Left renal pelvis (tissue), 4 donors: ENCODE measurements at places on chromosomes 6 and 20.

GRCh38 chr6:168507297-168507696, 66.3 kb downstream of the SMOC2 start:
- no peak for DNase-seq

- no peak for DNase-seq
These were observed 80.2 kb downstream of the ANKEF1 start for GRCh38 chr20:10115021-10115420.

GRCh38 chr6:3859878-3860552, 10.8 kb downstream of the FAM50B start:
- DNase-seq: no peak

DNA sequence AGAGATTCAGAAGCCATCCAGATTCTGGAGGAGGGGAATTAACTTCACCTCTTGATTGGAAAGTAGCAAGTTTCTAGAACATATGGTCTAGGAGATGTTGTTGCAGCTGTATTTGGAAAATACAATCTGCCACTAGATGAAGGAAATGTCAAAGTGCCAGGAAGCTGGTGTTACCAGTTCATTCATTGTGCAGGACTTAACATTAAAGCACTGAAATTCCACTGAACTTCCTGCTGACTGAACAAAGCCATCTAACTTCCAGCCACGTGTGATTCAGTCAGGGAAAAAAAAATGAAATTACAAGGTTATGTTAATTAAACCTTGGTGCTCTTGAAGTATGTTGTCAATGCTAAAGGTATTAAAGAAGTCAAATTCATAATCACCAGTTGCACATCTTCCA, 321.5 kb upstream of the SASH1 start:
- DNase-seq: no peak

DNA sequence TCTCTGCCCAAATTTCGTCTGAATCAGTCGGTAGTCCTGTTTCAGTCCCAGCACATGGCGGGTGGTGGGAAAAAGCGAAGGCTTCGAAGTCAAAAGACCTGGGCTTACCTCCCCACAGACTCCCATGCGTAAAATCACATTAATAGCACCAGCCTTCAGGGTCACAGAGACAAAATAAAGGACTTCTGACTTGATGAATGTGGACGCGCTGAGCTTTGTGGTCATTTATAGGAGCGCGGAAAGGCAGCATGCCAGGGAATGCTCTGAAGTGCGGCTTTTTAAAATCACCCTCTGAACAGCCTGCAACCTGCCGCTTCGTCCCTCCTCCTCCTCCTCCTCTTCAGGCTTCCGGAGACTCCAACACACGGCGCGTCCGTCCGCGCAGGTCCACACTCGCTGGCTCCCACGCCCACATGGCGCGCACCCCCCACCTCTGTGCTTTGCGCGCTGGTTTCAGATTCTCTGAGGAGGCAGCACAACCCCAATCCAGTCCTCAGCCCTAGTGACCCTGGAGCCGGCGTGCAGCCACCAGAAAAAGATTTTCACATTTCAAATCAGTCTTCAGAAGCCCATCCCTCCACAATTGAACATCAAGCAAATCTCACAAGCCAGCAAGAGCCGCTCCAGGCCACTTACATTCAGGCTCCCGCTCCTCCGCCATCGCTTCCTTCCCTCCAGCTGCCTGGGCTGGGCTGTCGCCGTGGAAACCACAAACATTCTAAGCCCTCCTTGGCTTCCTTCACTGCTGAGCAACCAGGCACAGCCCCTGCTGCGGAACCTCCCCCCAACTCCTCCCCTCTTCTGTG, at the start of gene C6orf118:
C6orf118 (minus strand) TSS at position 680 of the 806 bp plus-strand sequence; CDS start at position 661, 19 bp downstream.
- DNase-seq: peak; percentile 76

GRCh38 chr6:41278699-41279405, 7.6 kb downstream of the TREM1 start:
- DNase-seq: peak; percentile 52

- no peak for DNase-seq
These were observed 194.2 kb downstream of the PRL start for GRCh38 chr6:22102671-22103070.

- no peak for DNase-seq
These were observed 4.5 kb upstream of the FAM184A start for GRCh38 chr6:119083007-119083406.

DNA sequence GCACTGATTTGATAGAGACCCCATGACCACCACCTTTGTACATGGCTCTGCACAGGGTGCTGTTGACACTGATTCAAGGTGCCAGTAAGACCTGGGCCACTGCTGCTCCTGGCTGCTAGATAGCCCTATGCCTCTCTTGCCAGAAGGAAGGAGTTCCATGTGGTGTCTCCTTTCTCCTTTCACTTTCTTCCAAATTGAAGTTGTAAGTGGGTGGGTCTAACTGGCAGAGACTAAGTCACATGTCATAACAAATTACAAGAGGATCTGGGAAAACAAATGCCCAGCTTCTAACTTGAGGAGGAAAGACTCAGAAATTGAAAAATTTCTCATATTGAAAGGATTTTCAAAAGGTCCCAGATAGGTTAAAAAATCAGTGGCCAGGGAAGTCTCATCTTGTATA, 116.8 kb downstream of the TFAP2B start:
- no peak for DNase-seq

- no peak for DNase-seq
These were observed 24.5 kb downstream of the TENT5A start for GRCh38 chr6:81727876-81728517.

DNA sequence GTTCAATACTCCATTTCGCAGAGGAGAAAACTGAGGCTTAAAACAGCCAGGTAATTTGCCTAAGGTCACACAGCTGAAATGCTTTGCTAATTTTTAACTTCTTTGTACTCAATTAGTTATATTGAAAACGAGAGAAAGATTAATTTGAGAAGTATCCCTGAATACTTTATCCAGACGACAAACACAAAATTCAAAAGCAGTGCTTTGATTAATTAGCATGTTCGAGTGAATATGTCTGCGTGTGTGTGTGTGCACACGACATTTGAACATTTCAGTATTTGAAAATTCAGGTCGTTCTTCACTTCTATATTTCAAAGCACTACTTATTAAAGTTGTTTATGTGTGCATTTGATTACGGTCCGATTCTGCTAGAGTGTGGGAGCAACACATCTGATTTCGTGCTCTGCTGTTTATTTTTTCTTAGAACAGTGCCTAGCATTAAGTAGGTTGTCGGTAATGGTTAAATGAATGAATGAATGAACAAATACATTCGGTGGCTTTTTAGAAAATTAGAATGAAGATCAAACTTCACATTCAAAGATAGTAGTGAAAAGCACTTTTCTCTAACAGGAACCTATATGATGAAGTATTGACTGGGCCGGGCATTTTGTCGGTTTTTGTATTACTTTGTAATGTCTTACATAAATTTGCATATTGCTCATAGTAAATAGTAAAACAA, 36.9 kb upstream of the SYNCRIP start:
- DNase-seq: no peak
